ENCODE measurements at places on chromosomes 16 and 17. TPM values are rescaled to one million over a fixed set of nuclear protein-coding genes. Genes with fewer than 3 reads are reported as not detected.
A peak's percentile ranks its signal among the peaks of the same experiment; 100 is the strongest.

- H3K27ac ChIP-seq, result no peak overlapping the region
- no peak overlapping the region for H3K4me3 ChIP-seq
- H3K27me3 ChIP-seq, result no peaks in the 10 kb centered on the region
- H3K4me1 ChIP-seq, result peaks cover 24% of the 10 kb centered on the region
- DNase-seq, result no peak
These were observed 2.5 kb upstream of the HP start for GRCh38 chr16:72051818-72052217.

DNA sequence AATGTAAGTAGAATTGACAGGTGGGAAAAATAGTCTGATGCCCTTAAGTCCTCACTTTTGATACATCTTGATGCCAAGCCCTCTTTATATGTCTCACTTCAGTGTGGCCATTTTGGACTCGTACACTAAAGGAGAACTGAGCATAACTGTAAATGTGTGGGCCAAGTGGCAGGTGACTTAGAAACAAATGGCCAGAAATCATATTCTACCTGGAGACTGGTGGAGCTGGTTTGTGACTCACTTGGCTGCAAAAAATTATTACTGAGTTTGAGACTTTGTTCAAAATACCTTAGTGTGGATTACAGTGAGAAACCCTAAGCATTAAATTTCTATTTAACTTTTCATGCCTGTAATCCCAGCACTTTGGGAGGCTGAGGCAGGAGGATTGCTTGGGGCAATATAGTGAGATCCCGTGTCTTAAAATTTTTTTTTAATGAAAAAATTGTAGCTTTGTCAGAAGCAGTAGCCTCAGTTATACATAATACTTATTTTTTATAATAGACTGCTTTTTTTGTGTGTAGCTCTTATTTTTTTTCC, 5.0 kb downstream of the HAPSTR1 start:
- no peaks in the 10 kb centered on the region for H3K27me3 ChIP-seq
- H3K27ac ChIP-seq, result no peak overlapping the region
- H3K36me3 ChIP-seq, result no peaks in the 10 kb centered on the region
- H3K4me3 ChIP-seq, result no peak overlapping the region

DNA sequence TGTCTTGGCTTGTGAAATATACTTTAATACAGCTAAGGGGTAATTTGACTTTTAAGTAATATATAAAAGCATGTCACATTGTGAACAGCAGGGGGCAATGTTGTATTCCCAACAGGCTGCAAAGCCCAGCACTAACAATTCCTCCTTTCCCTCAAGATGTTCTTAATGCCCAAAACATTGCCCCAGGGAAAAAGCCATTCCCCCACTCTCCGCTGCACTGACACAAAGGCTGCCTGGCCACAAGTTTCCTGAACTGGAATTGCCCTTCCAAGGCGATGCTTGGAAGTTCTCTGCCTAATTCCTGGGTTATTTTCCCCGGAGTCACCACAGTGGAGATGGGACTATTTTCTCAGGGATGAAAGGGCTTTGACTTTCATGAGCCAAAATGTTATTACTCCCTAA, 27.2 kb downstream of the CLEC16A start:
- no peaks in the 10 kb centered on the region for H3K4me1 ChIP-seq
- no peak overlapping the region for H3K4me3 ChIP-seq
- no peak overlapping the region for H3K27ac ChIP-seq
- DNase-seq, result peak; percentile 70

CES3 gene
- 1.6 TPM for total RNA-seq

KREMEN2 gene
- total RNA-seq, result not detected

ANKFN1 gene
- total RNA-seq, result 0.38 TPM

GRCh38 chr17:27756467-27757371, 43.6 kb downstream of the NOS2 start:
- no peaks in the 10 kb centered on the region for H3K4me1 ChIP-seq
- H3K27ac ChIP-seq, result no peak overlapping the region
- no peak for DNase-seq
- H3K4me3 ChIP-seq, result no peak overlapping the region
- H3K27me3 ChIP-seq, result no peaks in the 10 kb centered on the region

KRT39 gene
- not detected for total RNA-seq
